MCF 10A (cell line): ENCODE measurements at places on chromosomes 2 and 18. TPM values are rescaled to one million over a fixed set of nuclear protein-coding genes. Genes with fewer than 3 reads are reported as not detected.

- DNase-seq, result no peak
- H3K36me3 ChIP-seq, result peaks cover 97% of the 10 kb centered on the region
- H3K4me3 ChIP-seq, result no peak overlapping the region
- no peak overlapping the region for H3K27ac ChIP-seq
- H3K27me3 ChIP-seq, result no peaks in the 10 kb centered on the region
- no peaks in the 10 kb centered on the region for H3K4me1 ChIP-seq
Observed at GRCh38 chr18:9552616-9553015, 61.7 kb downstream of the PPP4R1 start.

DNA sequence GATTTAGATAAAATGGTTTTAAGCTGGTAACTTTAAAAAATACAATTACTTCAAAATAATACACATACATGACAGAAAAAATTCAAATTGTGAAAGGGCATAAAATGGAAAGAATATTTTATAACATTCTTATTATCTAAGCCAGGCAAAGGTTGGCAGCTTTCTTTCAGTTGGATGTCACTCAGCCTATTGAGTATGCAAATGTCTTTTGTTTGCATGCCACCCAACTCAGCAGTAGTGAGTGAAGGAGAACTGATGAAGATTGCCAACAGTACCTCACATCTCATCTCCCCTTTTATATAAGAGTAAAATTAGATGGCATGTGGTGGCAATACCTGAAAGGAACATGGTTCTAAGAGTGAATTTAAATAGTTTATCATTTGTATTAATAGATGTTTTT lies 24.8 kb downstream of the BMPR2 start:
- H3K4me3 ChIP-seq, result no peak overlapping the region
- H3K36me3 ChIP-seq, result no peaks in the 10 kb centered on the region
- no peak for DNase-seq
- no peaks in the 10 kb centered on the region for H3K27me3 ChIP-seq

DNA sequence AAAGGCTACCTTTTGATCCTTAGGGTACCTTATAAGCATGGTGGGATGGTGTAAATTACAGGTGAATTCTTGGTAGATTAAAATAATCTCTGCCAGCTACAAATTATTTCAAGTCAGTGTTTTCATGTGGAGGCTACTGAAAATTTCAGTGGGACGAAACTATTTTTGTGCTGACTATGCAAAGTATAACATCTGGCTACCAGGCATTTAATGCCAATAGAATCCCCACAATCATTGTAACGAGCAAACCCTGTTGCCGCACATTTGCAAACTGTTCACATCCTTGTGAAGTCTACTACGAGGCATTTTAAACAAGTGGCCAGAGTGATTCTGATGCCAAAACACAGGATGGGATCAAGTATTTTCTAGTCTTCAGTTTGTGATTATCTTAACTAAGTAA lies 48.1 kb upstream of the SDC1 start:
- no peak overlapping the region for H3K4me3 ChIP-seq
- H3K36me3 ChIP-seq, result peaks cover 33% of the 10 kb centered on the region
- DNase-seq, result no peak
- H3K27ac ChIP-seq, result no peak overlapping the region
- H3K27me3 ChIP-seq, result no peaks in the 10 kb centered on the region

GRCh38 chr2:173187941-173188788 lies 112.5 kb downstream of the MAP3K20 start:
- H3K36me3 ChIP-seq, result peaks cover 51% of the 10 kb centered on the region
- peaks cover 40% of the 10 kb centered on the region for H3K4me1 ChIP-seq
- H3K27ac ChIP-seq, result peak overlapping the region; percentile 89
- H3K4me3 ChIP-seq, result peak overlapping the region; percentile 1
- peak; percentile 68 for DNase-seq

- no peak overlapping the region for H3K4me3 ChIP-seq
- H3K27ac ChIP-seq, result no peak overlapping the region
- peaks cover 12% of the 10 kb centered on the region for H3K36me3 ChIP-seq
- no peaks in the 10 kb centered on the region for H3K27me3 ChIP-seq
Observed at GRCh38 chr2:232333361-232334135, 45.0 kb upstream of the ALPP start.

DNA sequence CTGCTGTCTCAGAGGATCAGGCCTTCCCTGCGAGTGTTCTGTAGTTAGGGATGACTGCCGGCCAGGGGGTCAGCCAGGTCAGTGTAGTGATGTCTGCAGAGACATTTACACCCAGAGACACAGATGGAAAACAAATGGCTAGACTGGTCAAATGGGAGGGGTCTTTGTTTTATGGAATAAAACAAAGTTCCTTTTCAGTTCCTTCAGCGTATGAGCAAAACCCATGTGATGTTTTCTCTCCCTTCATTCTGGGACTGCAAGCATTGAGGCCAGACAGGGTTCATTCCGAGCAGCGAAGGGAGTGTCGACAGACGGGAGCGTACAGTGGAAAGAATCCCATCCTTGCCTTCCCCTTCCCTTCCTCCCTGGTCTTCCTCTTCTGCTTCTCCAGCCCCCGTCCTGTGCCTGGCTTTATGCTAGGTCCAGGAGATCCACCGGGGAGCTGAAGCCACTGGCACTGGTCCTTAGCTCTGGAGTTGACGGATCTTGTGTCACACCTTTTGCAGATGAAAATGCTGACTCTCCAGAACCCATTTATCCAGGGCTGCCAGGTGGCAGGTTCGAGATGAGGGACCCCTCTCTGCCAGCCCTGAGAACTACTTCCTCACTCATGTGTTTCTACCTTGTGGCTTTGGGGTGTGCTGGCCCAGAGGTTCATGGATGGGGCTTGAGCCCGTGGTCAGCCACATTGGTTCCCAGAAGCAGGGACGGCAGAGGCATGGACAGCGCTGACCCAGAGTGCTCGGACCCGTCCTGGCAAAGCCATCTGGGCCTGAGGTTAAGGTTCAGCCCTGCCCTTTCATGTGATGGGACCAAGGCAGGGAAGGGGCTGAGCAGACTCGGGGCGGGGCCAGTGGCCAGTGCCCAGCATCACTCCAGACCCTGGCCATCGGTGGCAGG lies 24.2 kb downstream of the ITGB1BP1 start:
- H3K27me3 ChIP-seq, result no peaks in the 10 kb centered on the region
- H3K36me3 ChIP-seq, result peaks cover 75% of the 10 kb centered on the region
- DNase-seq, result no peak
- no peak overlapping the region for H3K27ac ChIP-seq

- peaks cover 24% of the 10 kb centered on the region for H3K4me1 ChIP-seq
- H3K27me3 ChIP-seq, result no peaks in the 10 kb centered on the region
- peak overlapping the region; percentile 87 for H3K4me3 ChIP-seq
Observed at GRCh38 chr2:135874777-135875365, 1.4 kb downstream of the MCM6 start.

- H3K36me3 ChIP-seq, result no peaks in the 10 kb centered on the region
- H3K27ac ChIP-seq, result no peak overlapping the region
- H3K4me1 ChIP-seq, result no peaks in the 10 kb centered on the region
- DNase-seq, result no peak
- H3K27me3 ChIP-seq, result no peaks in the 10 kb centered on the region
Observed at GRCh38 chr2:128214866-128215460, 103.7 kb downstream of the HS6ST1 start.

DNA sequence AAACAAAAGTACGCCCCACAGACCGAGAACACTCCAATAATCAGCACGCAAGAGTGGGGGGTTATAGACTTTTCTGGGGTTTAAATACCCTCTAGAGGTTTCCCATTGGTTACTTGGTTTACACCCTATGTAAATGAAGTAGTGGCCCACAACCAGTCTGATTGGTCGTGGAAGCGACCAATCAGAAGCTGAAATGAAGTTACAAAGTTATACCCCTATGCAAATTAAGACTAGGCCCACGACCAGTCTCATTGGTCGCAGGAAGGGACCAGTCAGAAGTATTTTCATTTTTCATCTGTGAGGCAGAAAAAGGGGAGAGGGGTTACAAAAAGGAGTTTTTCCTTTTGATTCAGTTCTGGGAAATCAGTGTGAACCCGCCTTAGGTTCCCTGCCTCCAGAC lies 55.3 kb upstream of the YWHAQ start:
- no peak for DNase-seq
- no peaks in the 10 kb centered on the region for H3K27me3 ChIP-seq
- no peak overlapping the region for H3K4me3 ChIP-seq
- H3K36me3 ChIP-seq, result no peaks in the 10 kb centered on the region

- no peaks in the 10 kb centered on the region for H3K27me3 ChIP-seq
- H3K27ac ChIP-seq, result peak overlapping the region; percentile 76
- no peaks in the 10 kb centered on the region for H3K36me3 ChIP-seq
Observed at GRCh38 chr2:61670591-61671501, 132.7 kb upstream of the XPO1 start.

GRCh38 chr2:15116830-15117229 lies 444.3 kb downstream of the NBAS start:
- no peaks in the 10 kb centered on the region for H3K27me3 ChIP-seq
- no peaks in the 10 kb centered on the region for H3K4me1 ChIP-seq
- H3K36me3 ChIP-seq, result no peaks in the 10 kb centered on the region
- no peak overlapping the region for H3K27ac ChIP-seq
- H3K4me3 ChIP-seq, result no peak overlapping the region
- DNase-seq, result no peak

DNA sequence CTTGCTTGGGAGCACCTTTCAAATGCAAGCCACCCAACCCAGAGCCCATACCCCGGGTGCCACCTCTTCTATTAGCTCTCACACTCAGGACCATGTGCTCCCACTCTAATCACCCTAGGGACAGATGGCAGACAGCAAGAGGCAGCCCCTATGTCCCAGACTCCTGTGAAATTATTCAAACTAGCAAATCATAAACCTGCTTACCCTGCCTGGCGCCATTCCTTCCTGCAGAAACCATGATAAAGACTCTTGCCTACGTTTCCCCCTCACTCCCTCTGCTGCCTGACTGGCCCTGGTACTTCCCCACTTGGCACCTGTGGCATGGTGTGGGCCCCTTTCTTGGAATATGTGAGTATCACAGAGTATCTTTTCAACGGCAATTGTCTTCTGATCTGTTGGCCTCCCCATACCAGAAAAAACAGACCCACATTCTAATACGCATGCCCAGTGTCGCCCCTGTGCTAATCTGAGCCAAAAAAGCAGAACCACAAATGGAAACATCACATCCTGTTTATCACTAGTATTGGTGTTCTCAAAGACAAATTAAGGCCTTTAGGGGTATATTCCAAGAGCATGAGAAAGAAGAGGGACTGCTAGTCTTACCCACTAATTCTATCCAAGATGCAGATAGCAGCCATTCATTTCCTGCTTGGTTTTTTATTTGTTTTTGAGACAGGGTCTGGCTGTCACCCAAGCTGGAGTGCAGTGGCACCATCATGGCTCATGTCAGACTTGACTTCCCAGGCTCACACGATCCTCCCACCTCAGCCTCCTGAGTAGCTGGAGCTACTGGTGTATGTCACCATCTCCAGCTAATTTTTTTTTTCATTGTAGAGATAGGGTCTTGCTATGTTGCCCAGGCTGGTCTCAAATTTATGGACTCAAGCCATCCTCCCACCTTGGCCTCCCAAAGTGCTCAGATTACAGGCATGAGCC lies 44.1 kb upstream of the TTC39C start:
- DNase-seq, result no peak
- H3K27me3 ChIP-seq, result no peaks in the 10 kb centered on the region
- peaks cover 10% of the 10 kb centered on the region for H3K4me1 ChIP-seq
- H3K27ac ChIP-seq, result no peak overlapping the region
- H3K4me3 ChIP-seq, result no peak overlapping the region

- H3K4me3 ChIP-seq, result no peak overlapping the region
- H3K36me3 ChIP-seq, result no peaks in the 10 kb centered on the region
- H3K27ac ChIP-seq, result no peak overlapping the region
Observed at GRCh38 chr2:230947908-230948365, 22.9 kb upstream of the GPR55 start.

- no peak overlapping the region for H3K4me3 ChIP-seq
- DNase-seq, result no peak
- H3K27ac ChIP-seq, result no peak overlapping the region
Observed at GRCh38 chr2:72057308-72057707, 90.4 kb downstream of the CYP26B1 start.

DNA sequence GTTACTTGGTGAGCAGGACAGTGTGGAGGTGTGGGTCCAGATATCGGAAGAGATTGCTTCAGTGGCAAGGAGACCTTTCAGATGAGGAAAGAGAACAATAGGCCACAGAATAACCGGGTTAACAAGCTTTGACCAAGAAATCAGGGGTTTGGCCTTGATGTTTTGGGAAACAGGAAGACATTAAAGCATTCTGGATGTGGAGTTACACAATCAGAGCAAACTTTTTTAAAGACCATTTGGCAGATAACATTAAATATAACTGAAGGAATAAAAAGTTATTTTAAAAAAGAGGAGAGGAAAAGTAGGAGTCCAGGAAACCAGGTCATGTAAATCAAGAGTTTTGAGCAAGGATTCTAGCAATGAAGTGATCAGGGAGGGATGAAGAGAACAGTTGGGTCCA lies 35.7 kb downstream of the TNFRSF11A start:
- no peaks in the 10 kb centered on the region for H3K4me1 ChIP-seq
- no peaks in the 10 kb centered on the region for H3K36me3 ChIP-seq
- DNase-seq, result no peak

DNA sequence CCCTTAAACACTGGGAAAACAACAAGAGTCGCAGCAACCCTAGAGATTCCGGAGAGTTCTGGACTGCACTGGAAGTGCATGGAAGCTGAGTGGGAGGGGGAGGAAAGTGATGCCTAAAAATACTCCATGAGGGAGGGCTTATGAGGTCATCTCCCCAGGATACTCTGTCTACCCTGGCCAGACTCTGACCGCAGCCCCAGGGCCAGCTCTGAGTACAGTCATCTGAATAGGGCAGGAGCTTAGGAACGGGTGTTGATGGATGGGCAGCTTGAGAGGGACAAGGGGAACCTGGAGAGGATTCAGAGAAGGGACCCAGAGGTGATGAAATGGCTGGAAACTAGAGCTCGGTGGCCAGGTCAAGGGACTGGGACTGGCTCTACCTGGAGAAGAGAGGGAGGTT lies 79.3 kb upstream of the IGFBP5 start:
- H3K36me3 ChIP-seq, result no peaks in the 10 kb centered on the region
- peaks cover 12% of the 10 kb centered on the region for H3K4me1 ChIP-seq
- peak; percentile 48 for DNase-seq

GRCh38 chr2:175383286-175383685 lies 201.8 kb upstream of the ATP5MC3 start:
- H3K27ac ChIP-seq, result no peak overlapping the region
- DNase-seq, result no peak
- no peak overlapping the region for H3K4me3 ChIP-seq
- H3K4me1 ChIP-seq, result no peaks in the 10 kb centered on the region
- H3K27me3 ChIP-seq, result peaks cover 16% of the 10 kb centered on the region
- H3K36me3 ChIP-seq, result no peaks in the 10 kb centered on the region

DNA sequence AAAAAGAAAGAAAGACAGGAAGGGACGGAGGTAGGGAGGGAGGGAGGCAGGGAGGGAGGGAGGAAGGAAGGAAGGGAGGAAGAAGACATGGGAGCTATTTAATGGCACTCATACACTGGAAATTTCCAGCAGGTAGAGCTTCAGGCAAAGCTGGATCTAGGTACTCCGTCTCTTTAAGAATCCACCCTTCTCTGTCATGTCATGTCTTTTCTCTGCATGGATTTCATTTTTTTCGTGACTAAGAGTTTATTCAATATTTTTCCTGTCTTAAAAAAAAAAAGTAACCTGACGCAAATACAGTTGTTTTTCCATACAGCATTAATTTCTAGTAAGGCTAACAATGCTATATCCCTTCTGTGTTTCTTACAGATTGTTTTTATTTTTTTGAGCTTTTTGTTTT lies 56.3 kb upstream of the MCFD2 start:
- H3K4me1 ChIP-seq, result peaks cover 35% of the 10 kb centered on the region
- H3K4me3 ChIP-seq, result no peak overlapping the region
- no peaks in the 10 kb centered on the region for H3K27me3 ChIP-seq
- peaks cover 9% of the 10 kb centered on the region for H3K36me3 ChIP-seq
- peak overlapping the region; percentile 94 for H3K27ac ChIP-seq

The UNC80 gene
- total RNA-seq, result not detected in 2 replicates

The BCL11A gene
- 4.3 and 5.3 TPM in 2 replicates for total RNA-seq

The SATB2 gene
- total RNA-seq, result 16.5 and 22.2 TPM in 2 replicates

The VAMP8 gene
- 49.9 and 56.0 TPM in 2 replicates for total RNA-seq

The CPO gene
- not detected in 2 replicates for total RNA-seq

The NEU2 gene
- total RNA-seq, result not detected in 2 replicates

The MLPH gene
- 27.1 and 28.5 TPM in 2 replicates for total RNA-seq

The CYP1B1 gene
- 37.2 and 53.3 TPM in 2 replicates for total RNA-seq

The GAREM2 gene
- total RNA-seq, result 0.23 and 1.7 TPM in 2 replicates

The CXCR1 gene
- total RNA-seq, result 0.12 TPM in 1 of 2 replicates, not detected in the other

The DCDC2C gene
- not detected in 2 replicates for total RNA-seq
